Stimulated activated CD4-positive, alpha-beta T cell treated with anti-CD3 and anti-CD28 coated beads, Interleukin-4, amount 100 ng/mL, for 24 hours (primary cell): ENCODE measurements at places on chromosomes 11 and 22.

DNA sequence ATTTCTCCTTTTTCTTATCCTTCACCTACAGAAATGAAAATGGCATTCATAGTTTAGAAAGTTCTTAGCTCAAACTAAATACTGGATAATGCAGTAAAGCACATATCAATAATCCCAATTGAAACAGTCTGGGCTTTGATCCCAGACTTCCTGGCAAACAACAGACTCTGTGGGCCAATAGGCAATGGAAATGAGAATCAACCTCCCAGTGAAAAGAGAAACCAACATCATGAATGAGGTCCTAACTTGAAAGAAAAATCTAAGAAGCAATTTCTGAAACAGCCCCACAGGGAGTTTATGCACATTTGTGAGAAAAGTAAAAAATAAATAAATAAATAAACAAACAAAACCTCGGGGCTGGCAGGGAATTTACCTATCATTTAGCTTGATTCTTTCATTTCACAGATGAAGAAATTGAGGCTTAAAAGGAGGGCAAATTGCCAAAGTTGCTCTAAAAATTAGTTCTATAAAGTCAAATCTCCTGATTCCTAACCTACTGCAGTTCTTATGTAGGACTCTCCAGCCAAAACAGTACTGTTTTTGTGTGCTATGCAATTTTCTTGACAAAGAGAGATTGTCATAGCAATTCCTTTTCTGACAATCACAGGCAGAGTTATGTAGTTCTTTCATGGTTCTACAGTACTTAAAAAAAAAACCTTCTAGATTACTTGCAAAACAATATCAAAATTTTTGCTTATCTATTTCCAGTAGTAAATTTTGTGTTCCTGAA is 265.8 kb downstream of the GRM5 start:
- DNase-seq: no peak

DNA sequence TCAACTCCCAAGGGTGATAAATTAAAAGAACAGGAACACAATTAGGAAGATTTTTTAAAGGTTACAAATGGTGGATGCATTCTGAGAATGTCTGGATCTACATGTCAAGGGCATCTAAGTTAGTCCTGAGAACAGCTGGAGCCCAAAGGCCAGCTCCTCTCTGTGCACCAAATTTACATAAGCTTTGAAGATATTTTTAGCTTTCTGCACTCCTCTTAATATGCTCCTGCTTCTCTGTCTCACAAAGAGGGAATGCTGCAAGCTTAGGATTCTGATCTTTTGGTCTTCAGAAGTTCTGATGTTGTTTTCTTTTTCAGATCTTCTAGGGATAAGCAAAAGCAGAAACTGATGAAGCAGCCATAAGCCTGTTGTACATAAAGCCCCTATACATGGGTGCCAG is 309.8 kb upstream of the NCAM1 start:
- DNase-seq: no peak

- no peak for DNase-seq
Measured at GRCh38 chr11:83195143-83195466, 1.6 kb downstream of the ANKRD42 start.

DNA sequence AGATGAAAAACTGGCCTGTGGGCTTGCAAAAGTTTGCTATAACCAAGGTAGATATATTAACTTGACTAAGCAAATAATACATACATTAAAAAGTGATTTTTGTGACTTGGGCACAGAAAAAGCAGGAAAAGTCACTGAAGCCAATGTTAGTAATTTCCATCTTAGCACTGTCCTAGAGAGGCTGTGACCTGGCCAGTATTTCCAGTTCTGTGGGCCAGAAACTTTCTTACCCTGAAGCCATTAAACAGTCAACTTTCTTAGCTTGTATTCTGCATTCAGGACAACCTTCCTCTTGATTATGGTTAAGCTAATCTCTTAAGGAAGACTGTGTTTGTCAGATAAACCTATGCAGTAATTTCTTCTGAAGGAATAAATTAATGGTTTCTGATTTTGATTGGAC is 22.3 kb upstream of the SLC36A4 start:
- no peak for DNase-seq

DNA sequence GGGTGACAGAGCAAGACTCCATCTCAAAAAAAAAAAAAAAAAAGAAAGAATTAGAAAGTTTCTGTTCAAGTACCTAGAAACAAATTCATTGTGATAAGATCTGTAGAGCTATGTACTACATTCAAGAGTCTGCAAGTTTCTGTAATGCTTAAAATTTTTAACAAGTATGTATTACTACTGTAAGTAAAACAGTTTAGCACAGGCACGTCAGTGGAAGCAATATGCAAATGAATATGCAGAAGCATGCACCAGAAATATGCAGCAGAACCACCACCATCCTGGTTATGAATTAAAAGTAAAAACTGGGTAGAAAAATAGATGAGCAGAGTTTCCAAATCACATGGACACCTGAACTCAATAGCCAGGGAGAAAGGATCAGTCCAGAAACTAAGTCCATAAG is 19.3 kb downstream of the SBF2 start:
- no peak for DNase-seq

DNA sequence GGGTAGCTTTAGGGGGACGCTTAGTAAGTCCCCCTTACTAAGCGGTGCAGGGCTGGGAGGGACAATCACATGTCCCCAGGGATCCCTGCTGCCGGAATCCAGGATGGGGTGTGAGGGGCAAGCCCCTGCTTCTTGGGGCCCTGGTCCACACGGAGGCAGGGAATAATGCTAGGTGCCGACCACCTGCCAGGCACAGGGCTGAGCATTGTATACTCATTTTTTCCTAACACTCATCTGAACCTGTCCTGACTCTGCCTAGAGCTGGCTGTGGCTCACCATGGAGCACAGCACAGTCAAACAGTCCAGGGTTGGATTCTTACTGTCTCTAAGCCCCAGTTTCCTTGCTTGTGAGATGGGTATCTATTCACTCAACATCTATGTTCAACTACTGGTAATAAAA is 1.4 kb upstream of the LTBP3 start:
- DNase-seq: no peak

DNA sequence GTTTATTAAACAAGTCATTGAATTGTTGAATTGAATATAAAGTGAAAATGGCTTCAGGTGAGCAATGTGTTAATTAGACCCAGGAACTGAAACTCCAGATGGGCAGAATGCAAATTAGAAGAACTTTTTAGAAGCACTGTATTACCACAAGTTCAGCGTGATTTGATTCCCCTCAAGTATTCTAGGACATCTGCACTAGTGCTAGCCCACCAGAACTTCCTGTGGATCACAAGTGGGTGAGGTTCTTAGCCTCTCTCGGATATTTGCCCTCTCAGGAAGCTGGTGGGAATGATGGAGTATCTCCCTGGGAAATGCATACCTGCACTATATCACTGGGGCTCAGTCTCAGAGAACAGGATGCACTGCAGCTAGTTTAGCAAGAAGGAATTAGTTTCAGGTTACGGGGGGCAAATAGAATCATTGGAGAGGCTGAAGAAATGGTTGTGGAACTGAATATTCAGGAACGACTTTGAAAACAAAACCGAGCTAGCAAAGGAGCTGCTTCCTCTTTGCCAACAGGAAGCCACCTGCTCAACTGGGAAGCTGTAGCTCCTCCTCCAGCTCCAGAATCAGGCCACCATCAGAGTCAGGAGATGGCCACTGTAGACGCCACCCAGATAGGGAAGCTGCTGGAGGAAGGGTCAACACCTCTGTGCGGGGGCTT is 74.3 kb downstream of the DHCR7 start:
- DNase-seq: no peak

DNA sequence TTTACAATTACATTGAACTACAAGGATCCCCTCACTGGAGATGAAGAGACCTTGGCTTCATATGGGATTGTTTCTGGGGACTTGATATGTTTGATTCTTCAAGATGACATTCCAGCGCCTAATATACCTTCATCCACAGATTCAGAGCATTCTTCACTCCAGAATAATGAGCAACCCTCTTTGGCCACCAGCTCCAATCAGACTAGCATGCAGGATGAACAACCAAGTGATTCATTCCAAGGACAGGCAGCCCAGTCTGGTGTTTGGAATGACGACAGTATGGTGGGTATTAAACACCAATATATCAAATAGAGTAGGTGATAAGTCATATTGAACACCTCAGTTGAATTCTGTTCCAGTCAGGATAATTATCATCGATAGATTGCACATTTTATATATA is 4.4 kb downstream of the FBXO7 start:
- DNase-seq: no peak

- DNase-seq: no peak
Measured at GRCh38 chr11:43988040-43988817, 45.8 kb downstream of the C11orf96 start.

DNA sequence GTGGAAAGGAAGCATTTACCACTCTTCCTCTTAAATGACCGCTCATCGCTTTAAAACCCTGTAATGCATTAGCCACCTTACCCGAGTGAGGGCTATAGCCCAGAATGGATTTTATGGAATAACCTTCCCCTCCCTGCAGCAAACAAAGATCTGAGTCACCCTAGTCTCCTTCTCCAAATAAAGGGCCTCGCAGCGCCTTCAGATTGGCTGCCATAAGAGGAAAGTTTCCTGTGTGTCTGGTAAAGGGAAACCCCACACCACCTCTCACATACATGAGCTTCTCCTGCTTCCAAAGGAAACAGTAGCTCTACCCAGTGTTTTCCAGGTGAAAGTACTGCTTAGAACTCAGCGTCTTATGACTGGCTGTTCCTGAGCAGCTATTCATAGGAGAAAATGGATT is 47.8 kb downstream of the PPP2R1B start:
- no peak for DNase-seq

DNA sequence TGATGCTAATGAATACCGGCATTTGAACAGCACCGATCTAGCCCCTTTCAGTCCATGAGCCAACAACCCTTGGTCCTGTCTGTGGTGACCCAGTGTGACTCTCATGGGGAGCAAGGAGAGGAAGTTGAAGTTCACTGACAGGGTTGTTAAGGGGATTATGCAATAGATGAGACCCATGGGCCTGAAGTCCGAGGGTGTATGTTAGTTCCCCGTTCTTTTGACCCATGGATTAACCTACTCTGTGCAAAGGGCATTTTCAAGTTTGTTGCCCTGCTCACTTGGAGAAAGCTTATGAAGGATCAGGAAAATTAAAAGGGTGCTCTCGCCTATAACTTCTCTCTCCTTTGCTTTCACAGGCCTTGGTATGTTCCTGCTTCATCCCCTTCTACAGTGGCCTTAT is 4.9 kb downstream of the PNPLA3 start:
- no peak for DNase-seq

- DNase-seq: no peak
Measured at GRCh38 chr11:129418039-129418438, 42.4 kb downstream of the BARX2 start.

DNA sequence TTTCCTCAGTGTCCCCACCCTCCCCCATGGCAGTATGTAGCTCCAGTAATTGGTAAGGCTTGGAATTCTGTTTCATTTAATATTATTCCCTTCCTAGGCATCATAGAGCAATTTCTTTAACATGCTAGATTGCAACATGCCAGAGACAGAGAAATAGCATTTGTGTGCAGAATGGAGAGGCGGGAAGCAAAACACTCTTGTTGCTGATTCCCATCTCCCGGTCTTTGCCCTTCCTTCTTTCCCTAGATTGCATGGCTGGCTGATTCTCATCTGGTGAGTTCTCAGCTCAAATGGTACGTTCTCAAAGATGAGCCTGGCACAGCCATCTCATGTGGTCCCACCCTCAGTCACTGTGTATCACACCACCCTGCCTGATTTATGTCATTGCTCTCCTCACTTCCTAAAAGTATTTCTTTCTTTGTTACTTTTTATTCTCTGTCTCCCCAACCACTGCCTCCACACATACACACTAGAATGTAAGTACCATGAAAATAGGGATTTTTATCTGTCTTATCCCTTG is 66.9 kb downstream of the ARFGAP2 start:
- DNase-seq: no peak

- no peak for DNase-seq
Measured at GRCh38 chr11:792873-793272, 3.0 kb upstream of the CEND1 start.

GRCh38 chr11:20081336-20081735 is 78.9 kb downstream of the DBX1 start:
- no peak for DNase-seq

DNA sequence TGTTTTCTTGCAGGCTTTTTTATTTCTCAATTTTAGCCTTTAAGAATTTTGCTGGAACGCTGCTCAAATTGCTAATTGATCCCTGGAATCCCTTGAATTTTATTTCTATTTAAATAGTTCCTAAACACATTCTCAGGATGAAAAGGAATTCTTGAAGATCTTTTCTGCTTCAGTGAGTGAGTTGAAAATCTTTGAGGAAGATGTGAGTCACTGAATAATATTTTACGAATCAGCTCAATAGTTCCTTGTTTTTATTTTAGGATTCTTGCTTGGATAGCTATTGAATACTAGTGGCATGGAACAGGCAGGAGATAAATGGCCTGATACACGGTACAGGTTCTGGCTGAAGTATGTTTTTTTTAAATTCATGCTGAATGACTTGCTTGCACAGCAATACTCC is 194.6 kb upstream of the CCDC90B start:
- DNase-seq: no peak

GRCh38 chr11:34825315-34825669 is 90.9 kb downstream of the APIP start:
- DNase-seq: no peak

- DNase-seq: no peak
Measured at GRCh38 chr22:26996154-26996553, 338.8 kb downstream of the MIAT start.

DNA sequence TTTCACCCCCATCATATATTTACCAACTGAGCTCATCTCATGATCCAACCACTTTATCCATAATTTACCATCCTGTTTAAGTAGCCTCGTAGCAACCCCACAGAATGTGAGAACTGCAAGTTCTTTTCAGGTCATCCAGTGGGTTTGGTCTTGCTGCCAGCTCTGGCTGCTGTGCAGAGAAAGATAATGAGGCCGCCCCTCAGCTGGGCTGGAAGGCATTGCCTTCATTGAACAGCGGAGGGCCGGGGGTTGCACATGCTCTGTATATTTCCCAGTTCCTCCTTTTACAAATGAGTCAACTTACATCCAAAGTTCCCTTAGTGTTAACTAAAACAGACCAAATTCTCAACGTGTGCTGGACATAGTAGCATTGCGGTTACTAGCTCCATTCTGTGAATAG is 96.7 kb downstream of the SYN3 start:
- no peak for DNase-seq

GRCh38 chr22:31937341-31937740 is 7.0 kb upstream of the YWHAH start:
- DNase-seq: no peak

GRCh38 chr11:42407341-42407740 is 904.5 kb upstream of the API5 start:
- DNase-seq: no peak

DNA sequence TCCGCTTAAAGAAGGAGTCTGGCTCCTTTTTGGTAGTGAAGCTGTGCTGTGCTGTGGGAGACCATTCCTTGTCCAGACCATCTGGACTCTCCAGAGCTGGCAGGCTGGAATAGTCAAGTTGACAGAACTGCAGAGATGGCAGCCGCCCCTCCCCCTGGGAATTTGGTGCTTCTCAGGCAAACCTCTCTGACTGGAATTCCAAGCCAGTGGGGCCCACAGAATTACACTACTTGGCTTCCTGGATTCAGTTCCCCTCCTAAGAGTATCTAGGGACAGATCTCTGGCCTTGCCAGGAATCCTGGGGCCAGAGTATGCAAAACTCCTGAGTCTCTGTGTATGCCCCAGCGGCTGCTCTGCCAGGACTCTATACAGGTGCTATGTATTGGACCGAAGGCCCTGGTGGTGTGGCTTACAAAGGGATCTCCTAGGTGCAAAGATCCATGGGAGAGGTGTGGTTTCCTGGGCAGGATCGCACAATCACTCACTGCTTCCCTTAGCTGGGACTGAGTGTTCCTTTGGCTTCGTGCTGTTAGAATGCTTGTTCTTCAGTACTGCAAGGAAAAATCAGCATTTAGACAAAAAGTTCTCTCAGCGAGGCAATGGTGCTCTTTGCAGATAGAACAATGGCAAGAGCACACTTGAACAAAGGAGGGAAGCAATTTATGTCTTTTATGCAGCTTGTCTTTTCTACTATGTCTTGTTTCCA is 86.8 kb downstream of the PRMT3 start:
- DNase-seq: no peak
